ENCODE measurements at places on chromosomes 4 and X.

GRCh38 chrX:116345958-116346357, 90.4 kb upstream of the SLC6A14 start:
- no peak for DNase-seq

- DNase-seq = no peak
Observed at GRCh38 chr4:148934926-148935578, 492.8 kb upstream of the NR3C2 start.

GRCh38 chr4:152610131-152610530, 69.7 kb downstream of the TMEM154 start:
- DNase-seq = no peak

GRCh38 chr4:152256996-152257395, 278.9 kb downstream of the FBXW7 start:
- DNase-seq = no peak

GRCh38 chr4:103204111-103204510, 6.0 kb upstream of the CENPE start:
- DNase-seq = no peak

DNA sequence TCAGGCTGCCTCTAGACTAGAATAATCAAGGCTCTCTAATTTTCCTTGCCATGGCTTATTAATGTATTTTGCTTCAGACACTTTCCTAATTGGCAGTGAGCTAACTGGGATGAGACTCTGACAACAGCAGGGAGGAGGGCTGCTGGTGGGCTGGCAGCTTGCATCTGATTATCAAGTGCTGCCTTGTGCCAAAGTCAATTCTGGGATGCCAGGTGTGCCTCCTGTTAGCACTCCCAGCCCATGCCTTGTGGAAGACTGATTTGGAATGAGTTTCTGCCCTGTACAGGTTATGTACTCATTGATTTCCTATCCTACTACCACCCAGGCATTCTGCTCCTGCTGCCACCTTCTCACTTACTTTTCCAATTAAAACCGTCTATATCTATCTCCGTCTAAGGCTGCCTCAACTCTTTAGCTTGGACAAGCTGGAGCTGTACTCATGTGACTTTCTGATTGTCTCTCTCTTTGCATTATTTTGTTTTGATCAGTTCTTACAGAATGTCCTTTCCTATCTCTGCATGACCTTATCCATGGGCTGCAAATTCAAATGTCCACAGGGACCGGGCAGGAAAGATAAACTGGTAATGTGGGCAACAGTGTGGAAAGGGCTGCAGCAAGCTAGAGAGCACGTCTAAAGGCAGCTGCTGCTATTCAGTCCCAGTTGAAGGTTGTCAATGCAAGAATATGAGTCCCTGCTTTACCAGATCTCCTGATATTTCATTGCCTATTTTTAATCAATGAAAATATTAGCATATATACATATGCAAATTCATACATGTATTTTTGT, 112.6 kb downstream of the GABRA2 start:
- DNase-seq = no peak

GRCh38 chrX:103849558-103849957, 17.5 kb upstream of the RAB9B start:
- DNase-seq = no peak

DNA sequence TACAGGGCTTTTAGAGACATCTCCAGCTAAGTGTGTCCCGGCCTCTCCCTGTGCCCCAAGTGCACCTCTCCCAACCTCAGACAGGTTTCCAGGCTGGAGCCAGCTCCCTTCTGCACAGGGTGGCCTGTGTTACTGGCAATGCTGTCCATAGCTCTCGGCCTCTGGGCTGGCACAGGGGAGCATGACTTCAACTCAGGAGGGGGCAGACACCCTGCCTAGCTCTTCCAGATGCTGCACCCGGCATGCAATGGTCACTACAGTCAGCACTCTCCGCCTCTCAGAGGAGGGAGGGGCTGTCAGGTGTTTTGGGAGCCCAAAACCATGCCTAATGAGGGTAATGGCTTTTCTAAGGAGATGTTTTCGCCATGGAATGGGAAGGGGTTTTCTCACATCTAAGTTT, 2.4 kb upstream of the IRAK1 start:
- DNase-seq = no peak

DNA sequence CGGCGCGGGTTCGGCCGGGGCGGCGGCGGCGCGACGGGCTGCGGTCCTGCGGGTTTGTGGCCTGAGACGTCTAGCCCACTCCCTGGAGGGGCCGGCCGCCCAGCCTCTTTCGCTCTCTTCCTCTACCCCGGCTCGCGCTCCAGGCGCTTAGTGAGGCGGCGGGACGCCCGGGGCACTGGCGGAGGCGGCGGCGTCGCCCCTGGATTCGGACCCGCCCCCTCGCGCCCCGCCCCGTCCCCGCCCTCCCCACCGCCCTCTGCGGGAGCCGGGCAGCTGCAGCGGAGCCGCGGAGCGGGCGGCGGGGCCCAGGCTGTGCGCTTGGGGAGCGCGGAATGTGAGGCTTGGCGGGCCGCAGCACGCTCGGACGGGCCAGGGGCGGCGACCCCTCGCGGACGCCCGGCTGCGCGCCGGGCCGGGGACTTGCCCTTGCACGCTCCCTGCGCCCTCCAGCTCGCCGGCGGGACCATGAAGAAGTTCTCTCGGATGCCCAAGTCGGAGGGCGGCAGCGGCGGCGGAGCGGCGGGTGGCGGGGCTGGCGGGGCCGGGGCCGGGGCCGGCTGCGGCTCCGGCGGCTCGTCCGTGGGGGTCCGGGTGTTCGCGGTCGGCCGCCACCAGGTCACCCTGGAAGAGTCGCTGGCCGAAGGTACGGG, at the start of gene BMP2K:
TSS of gene BMP2K (plus strand) at position 272 of the 650 bp plus-strand sequence. CDS start at position 466, 194 bp downstream.
- peak; percentile 75 for DNase-seq

GRCh38 chr4:76003620-76004019, 3.7 kb downstream of the CXCL9 start:
- no peak for DNase-seq

DNA sequence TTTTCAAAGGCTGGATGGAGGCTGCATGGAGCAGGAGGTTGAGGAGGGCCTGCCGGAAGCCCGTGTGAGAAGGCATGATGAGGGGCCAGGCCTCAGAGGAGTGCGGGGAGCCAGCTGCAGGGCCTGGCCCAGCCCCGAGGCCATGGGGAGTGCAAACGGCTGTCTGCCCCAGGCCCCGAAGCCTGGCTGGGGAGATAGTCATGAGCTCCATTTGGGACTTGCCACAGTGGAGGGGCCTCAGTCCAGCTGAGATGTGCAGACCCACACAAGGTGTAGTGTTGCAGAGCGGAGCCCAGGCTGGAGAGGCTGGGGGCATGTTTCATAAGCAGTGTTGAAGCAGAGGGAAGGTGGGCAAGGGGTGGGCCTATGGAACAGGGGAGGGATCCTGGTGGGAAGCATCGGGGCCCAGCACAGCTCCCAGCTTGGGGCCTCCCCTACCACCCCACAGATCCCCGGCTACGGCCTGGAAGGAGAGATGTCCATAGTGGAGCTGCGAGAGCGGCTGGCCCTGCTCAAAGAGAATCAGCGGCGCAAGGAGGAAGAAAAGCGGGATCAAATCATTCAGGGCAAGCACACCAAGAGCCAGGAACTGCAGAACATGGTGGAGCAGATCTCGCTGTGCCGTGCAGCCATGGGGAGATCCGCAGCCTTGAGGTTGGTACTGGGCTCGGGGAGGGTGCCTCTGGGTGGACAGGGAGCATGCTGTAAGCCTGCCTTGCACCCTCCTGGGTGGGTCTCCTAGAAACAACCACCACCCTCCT, 9.1 kb upstream of the RNF4 start:
- DNase-seq = no peak

- no peak for DNase-seq
Observed at GRCh38 chr4:23654791-23655190, 235.1 kb downstream of the PPARGC1A start.

DNA sequence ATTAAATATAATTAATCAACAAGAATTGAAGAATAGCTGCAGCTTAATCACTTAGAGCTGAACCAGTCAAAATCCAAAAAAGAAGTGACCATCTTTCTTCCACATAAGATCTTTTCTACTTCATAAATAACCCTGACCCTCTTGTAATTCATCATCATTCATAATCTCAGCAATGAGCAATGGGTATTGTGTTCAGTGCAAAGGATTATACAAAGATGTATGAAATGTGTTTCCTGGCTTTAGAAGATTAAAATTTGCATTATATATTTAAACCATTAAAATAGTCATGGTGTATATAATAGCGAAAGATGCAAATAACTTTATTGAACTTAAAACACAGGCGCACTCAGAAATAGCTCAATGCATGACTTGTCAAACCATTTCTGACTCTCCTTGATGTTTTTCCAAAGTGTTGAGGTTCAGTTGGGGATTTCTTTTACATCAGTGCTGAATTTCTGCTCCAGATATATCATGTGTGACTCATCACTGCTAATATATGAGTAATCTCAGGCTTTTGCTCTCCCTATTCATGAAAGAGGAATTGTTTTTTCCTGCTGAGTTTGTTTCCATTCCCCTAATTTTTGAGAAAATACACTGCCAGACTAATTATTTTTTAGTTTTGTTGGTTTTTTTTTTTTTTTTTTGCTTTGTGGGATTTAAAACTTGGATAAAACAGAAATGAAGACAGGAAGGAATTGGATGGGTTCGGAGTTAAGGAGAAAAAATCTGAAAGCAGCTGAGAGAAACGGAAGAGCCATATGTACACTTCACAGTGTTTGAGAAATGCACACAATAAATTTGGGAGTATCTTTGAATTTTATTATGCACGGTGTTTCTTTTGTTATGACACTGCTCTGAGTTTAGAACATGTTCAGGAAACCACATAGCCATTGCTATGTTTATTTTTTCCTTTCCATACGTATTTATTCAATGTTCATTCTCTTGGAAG, 290.1 kb upstream of the PCDH7 start:
- DNase-seq = no peak

DNA sequence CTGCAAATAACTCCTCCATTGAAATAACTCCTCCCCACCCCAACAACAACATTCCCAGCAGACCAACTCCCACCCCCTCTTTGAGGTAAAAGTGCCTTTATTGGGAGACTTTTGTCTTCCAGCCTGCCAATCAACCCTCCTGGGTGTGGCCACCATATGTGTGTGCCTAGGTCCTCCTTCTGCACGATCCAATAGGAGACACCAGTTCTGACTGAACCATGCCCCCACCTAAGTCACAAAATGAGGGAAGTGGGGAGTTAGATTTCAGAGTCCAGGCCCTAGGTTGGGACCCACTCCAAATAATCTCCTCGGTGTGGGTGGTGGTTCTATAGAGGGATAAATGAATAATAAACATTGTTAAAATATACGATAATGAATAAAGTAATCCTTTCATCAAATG, 3.0 kb downstream of the PLP2 start:
- no peak for DNase-seq

DNA sequence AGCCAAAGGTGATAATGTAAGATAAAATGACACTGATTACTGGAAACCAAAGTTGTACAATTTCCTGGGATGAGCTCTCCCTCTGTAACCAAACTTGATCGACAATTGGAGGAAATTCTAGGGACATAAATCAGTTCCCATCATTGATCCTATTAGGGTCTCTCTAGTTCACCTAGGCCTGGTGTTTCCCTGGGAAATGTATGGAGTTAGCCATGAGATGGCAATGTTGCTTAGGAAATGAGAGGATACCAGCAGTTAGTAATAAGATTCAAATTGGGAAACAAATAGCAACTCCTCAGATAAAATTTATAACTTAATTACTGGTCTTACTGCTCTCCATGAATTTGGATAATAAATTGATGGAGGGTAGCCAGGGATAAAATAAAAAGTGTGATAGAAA, 52.2 kb downstream of the SPATA18 start:
- DNase-seq = peak; percentile 62

- no peak for DNase-seq
Observed at GRCh38 chr4:179625406-179625805, 2183.2 kb upstream of the AGA start.

DNA sequence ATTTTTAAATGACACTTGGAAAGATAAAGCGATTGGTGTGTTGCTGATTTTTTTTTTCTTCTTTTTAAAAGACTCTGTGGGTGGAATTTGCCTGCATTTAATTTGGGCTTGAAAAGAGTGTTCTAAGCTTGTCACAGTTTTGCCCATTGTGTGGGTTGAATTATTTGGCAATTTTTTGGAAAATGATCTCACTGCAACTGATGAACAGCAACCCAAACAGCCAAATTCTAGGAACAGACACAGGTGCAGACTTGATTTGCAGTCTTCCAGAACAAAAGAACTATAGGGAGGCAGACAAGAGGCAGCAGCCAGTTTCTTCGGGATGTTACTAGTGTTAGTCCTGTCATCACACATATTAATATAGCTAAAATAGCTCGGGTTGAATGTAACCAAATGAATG, 40.5 kb downstream of the CASP6 start:
- DNase-seq = no peak

- DNase-seq = no peak
Observed at GRCh38 chr4:94578195-94578594, 126.5 kb downstream of the PDLIM5 start.

GRCh38 chr4:30720021-30720660, at the start of gene PCDH7:
TSS of gene PCDH7 (plus strand) at chr4:30720369. CDS start at chr4:30721423, 1,054 bp downstream.
- DNase-seq = peak; percentile 64

GRCh38 chr4:52554612-52555355, 104.3 kb downstream of the USP46 start:
- DNase-seq = no peak

- DNase-seq = peak; percentile 1
Observed at GRCh38 chrX:118496763-118497079, 1.1 kb downstream of the DOCK11 start.
